ENCODE measurements at places on chromosomes 5 and 9. TPM values are rescaled to one million over a fixed set of nuclear protein-coding genes. Genes with fewer than 3 reads are reported as not detected.

DNA sequence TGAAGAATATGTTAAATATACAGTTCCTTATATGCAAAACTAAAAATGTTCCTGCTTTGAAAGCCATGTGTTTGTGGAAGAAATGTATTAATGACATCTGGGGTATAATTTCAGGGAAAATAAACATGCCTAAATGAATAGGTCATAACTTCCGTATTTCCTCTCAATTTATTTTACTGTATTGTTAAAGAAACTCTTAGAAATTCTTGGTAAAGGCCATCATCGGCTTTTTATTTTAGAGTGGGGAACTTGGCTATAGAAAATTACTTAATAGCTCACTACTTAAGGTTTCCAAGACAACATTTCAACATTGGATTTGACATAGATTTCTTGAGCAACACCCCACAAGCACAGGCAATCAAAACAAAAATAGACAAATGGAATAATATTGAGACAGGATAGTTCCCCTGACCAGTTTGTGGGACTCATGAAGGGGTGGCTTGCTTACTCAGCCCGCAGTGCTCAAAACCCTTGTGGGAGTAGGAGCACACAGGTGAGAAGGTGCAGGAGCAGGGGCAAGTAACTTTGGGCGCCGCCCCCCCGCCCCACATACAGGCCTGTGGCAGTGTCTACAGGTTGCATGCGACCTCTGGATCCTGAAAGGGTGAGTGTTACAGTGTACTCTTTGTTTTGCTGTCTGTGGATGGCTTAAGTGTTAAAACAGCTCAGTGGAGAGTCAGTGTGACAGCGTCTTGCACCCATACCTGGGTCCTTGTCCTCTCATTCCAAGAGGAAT is 891.4 kb upstream of the C9orf72 start:
- DNase-seq, result no peak

DNA sequence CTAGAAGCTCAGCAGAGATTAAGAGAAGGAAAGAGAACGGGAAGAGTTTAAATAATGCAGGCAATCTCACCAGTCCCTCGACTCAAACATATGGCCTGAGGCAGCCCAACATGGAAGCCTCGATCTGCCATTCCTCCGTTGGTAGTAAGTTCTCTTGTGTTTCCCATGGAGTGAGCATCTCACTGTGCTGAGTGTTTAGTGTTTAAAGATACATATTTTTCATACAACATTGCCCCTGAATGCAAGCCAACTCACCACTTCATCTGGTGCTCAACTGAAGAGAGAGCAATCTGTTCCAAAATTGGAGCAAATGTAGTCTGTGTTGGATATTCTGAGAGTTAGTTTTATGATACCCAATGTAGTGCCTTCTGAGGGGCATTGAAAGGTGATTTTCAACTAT is 171.5 kb upstream of the ATP10B start:
- no peak for DNase-seq

- DNase-seq, result no peak
Measured at GRCh38 chr5:125256296-125256695, 509.9 kb upstream of the ZNF608 start.

- no peak for DNase-seq
Measured at GRCh38 chr9:5612185-5612530, 16.7 kb upstream of the RIC1 start.

GRCh38 chr9:36163786-36164170 is 5.4 kb upstream of the CCIN start:
- DNase-seq, result no peak

- no peak for DNase-seq
Measured at GRCh38 chr5:26877154-26877553, 161.2 kb downstream of the CDH9 start.

DNA sequence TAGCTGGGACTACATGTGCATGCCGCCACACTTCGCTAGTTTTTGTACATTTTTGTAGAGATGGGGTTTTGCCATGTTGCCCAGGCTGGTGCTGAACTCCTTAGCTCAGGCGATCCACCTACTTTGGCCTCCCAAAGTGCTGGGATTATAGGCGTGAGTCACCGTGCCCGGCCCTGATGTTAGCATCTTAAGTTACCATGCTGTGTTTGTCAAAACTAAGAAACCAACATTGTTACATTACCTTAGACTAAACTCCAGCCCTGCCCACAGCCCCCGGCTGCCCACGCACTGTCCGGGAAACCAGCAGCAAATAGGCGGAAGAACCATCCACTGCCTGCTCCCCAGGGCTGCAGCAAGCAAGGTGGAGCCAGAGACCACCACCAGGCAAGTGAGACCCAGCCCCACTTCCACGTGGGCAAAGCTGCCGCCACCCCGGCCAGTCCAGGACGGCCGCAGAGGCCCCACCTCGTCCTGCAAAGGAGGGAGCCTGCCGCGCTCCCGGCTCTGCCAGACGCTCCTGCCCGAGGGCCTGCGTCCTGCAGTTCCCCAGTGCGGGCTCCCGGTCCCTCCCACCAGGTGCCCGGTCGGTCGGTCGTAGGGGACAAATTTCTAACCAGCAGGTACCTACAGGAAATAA is 35.7 kb upstream of the TXN start:
- no peak for DNase-seq

- peak; percentile 14 for DNase-seq
Measured at GRCh38 chr5:39714036-39714698, 289.4 kb upstream of the DAB2 start.

GRCh38 chr9:99867536-99867935 is 38.9 kb upstream of the STX17 start:
- DNase-seq, result no peak

DNA sequence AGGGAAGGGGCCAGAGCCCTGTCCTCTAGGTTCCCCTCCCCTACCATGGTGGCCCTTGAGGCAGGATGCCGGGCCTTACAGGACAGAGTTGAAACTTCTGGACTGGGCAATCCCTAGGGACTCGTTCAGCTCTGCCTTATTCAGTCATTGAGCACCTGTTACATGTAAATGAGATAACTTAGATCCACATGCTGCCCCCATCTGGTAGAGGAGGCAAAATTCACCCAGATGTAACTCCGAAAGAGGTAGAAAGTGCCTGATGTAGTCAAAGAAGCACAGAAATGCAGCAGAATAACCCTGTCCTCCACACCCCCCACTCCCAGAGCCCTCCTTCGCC is 1.5 kb downstream of the GGTA1 start:
- DNase-seq, result peak; percentile 75

GRCh38 chr5:68396722-68397121 is 181.2 kb downstream of the PIK3R1 start:
- no peak for DNase-seq

DNA sequence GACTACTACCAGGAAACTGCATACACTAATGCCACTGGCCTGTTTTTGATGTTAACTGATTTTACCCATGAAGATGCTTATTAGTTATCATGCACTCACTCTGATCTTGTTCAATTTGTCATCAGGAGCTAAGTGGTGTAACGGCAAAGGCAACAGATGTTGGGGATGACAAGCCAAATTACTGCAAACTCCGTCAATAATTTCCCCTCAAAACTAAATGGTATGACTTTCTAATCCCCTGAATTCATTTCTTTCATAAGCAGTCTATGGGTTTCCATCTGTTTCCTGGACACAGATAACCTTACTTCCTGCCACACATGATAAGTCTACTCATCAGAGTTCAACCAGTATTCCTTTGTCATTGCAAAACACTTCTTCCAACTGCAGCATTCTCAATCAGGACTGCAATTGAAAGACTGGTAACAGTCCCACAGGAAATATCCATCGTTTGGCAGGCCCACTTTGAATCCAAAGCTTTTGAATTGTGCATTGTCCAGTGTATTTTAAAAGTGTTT is 96.2 kb upstream of the SMC2 start:
- no peak for DNase-seq

DNA sequence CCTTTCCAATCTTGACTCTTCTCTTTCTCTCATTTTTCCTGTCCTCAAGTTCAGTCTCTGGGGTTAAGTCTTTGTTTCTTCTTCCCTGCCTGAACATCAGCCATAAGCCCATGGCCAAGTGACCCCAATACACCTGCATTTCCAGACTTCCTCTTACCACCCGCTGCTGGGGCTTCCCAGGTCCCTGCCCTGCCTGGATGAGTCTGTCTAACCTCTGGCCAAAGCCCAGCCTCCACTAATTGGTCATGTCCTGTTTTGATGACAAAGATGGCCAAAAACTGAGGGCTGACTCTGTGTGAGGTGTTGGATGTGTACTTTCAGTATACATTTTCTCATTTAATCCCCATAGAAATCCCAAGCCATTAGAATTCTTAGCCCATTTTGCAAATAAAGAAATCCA is 47.3 kb downstream of the SH3TC2 start:
- no peak for DNase-seq

- no peak for DNase-seq
Measured at GRCh38 chr5:118863345-118863744, 125.0 kb downstream of the DTWD2 start.

- no peak for DNase-seq
Measured at GRCh38 chr9:108643731-108644510, 211.9 kb downstream of the ACTL7B start.

The ADGRD2 gene
- polyA plus RNA-seq, result not detected

The PDCD1LG2 gene
- 0.53 TPM for polyA plus RNA-seq

The MARCOL gene
- polyA plus RNA-seq, result not detected

The GZMA gene
- polyA plus RNA-seq, result 1.3 TPM

The DDX4 gene
- polyA plus RNA-seq, result not detected

The SV2C gene
- 0.29 TPM for polyA plus RNA-seq
